DMS153 (cell line): ENCODE measurements at places on chromosomes 12 and 14.

DNA sequence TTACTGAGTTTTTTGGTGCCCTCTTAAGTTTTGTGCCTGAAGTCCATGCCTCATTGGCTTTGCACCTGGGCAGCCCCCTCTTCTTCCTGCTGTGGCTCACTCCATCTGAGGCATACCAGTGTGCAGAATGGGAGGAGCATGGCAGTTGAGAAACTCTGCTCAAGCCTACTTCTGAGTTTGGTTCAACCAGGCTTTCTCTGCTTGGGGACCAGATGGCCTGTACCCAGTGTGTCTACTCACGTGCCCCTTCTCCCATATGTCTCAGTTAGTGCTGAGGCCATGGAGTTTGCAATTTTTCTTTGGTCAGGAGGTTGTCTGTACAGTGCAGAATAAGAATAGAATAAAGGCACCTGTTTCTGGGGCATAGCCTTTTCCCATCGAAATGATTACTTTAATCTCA lies 383.3 kb upstream of the DDHD1 start:
- DNase-seq, result no peak

DNA sequence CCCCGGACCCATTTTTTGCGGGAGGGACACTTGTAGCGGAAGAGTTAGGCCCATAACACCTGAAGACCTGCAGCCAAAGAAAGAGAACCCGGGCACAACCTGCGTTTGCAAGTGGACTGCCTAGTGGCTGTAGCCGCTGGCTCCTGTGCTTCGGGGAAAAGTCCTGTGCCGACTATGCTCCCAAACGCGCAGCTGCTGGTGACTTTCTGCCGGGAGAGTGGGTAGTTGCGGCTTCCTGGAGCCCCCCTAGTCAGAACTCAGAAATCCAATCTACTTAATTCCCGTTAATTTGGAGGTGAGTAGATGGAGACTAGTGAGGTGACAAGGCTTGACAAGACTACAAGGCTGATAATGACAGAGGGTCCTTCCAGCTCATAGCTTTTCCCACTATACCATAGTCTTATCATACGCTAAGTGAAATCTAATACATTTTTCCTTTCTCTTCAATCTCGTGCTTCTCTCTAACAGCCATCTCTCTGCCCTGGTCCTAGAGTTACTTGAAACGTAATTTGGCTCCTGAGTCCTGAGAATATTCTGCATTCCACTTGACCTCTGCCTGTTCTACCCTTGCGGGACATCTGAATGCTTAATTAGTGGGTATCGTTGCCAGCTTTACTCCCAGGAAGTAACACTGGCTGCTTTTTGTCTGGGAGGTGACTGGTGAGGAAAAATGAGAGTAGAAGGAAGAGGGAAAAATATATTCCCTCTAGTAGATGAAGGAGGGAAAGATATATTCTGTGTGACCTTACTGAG lies 556 bp downstream of the MTHFD1 start:
- no peak for DNase-seq

DNA sequence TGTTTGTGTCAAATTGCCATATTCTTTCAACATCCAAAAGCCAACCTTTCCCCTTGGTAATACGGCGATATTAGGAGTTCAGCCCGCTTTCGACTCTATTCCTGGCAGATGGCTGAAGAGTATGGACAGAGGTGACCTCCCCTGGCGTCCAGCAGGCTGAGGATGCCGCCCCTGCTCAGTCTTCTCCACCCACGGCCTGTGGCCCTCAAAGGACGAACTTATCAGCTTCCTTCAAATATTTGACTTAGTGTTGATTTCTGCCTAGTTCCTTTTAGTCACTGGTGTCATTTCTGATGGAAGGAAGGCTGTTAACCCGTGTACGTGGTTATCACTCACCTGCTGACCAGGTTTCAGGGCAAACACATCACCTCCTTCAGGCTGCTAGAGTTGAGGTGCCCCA lies 65.0 kb downstream of the TESC start:
- no peak for DNase-seq

DNA sequence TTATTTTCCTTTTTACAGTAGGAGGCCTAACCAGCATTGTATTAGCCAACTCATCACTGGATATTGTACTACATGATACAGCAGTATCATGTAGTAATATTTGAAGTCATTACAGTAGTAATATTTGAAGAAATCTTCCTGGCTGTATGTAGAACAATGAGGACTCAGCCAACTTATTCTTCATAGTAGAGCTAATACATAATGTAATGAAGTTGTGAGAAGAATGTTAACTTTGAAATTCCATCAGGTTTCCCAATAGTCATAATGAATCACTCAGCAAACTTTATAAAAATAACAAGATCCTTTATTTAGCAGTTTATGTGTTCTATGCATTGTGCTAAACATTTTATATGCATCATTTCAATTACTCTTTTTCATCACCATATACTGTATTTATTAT lies 61.8 kb downstream of the LRRK2 start:
- DNase-seq, result no peak

DNA sequence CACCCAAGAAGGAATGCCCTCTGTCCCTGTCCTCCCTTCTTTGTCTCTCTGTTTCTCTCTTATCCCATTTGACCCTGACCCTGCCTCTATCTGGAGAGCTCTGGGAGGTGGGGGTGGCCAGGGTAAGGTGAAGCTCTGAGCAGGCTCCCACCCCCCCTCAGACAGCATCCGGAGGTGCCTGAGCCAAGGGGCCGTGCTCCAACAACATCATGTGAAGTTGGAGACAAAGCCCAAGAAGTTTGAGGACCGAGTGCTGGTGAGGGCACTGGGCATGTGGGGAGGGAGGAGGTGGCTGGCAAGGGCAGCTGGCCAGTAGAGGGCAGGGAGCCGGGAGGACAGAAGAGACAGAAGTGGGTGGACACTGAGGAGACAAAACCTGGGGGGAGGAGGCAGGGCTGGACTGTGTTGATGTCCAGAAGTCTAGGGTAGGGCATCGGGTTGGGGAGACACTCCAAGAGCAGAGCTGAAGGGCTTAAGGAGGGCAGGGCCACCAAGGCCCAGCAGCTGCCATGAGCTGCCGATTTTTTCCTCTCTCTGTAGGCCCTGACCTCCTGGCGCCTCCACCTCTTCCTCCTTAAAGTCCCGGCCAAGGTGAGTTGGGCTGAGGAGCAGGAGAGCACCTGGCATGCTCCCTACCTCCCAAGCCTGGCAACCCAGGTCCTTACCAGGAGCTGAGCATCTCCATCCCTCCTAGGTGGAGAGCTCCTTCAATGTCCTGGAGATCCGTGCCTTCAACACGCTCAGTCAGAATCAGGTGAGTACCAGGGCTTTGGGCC lies 1.9 kb downstream of the CARMIL3 start:
- no peak for DNase-seq

- peak; percentile 84 for DNase-seq
Observed at GRCh38 chr14:97977651-97978261, 1180.6 kb downstream of the VRK1 start.

GRCh38 chr14:69591317-69591716 lies 16.6 kb upstream of the CCDC177 start:
- DNase-seq, result no peak

- DNase-seq, result no peak
Observed at GRCh38 chr14:103155010-103155409, 31.7 kb downstream of the TNFAIP2 start.

DNA sequence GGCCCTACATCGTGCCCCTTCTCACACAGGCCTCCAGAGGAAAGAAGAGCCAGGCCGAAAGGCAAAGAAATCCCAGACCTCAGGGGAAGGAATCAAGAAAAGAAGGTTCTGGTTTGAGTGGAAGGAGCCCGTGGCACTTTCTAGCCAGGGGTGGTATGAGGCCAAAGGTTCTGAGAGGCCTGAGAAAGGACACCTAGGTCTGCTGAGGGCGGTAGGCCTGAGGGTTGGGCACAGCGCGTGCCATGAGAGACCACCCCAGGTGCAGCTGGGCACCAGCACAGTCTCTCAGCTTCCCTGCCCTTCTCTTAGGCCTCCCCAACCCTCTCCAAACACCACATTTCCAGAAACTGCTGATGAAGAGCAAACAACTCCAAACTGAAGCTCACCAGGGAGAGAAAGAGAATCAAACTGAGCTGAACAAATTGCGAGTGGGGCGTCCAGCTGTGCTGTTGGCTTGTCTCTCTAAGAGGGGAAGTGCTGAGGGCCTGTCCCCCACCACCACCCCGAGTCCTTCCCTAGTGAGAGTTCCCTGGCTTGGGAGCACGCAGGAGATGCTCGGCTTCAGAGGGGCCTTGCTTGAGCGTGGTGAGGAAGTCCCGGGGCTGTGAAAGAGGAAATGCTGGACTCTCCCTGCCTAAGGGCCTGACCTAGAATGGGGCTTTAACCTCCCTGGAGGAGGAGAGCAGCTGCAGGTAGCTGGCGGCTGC lies 184.8 kb downstream of the ZFP36L1 start:
- no peak for DNase-seq

DNA sequence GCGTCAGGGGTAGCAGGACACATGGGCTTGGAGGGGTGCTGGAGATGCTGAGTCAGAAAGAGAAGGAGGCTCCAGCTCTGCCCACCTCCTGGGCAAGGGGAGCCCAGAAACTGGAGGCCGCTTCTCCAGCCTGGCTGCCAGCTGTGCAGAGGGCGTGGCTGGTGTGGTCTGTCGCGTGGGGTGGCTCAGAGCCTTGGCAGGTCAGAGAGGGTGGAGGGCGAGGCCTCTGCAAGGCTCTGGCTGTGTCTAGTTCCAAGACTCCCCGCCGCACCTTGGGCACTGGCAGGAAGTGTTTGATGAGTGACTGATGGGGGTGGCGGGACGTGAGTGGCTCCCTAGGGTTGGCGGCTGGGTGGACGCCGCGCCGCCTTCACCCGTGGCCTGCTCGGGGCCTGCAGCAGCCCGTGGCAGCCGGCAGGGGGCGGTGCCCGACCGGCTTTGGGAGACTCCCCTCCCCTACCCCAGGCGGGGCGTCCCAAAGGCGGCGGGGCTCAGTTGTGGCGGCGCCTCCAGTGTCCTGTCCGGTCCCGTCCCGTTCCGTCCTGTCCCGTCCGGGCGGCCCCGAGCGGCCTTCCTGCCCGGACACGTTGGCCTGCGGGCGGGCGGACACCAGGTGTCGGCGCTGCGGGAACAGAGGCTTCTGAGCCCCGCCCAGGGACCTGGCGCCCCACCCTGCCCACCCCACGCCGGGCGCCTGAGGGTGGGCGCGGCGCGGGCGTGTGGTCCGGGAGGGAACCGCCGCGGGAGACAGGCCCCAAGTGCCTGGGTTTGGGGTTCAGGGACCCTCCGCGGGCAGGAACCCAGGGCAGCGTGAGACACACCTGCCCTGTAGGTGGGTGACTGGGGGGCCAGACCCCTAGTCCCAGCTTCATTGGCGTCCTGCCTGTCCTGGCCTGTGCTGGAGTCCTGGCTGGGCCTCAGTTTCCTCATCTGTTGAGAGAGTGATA lies 39.7 kb downstream of the KRT80 start:
- no peak for DNase-seq
